Naive thymus-derived CD4-positive, alpha-beta T cell (primary cell): ENCODE measurements at places on chromosomes 13 and 19. TPM values are rescaled to one million over a fixed set of nuclear protein-coding genes. Genes with fewer than 3 reads are reported as not detected.

- no peak for DNase-seq
Observed at GRCh38 chr13:19622193-19622592, 11.3 kb upstream of the MPHOSPH8 start.

DNA sequence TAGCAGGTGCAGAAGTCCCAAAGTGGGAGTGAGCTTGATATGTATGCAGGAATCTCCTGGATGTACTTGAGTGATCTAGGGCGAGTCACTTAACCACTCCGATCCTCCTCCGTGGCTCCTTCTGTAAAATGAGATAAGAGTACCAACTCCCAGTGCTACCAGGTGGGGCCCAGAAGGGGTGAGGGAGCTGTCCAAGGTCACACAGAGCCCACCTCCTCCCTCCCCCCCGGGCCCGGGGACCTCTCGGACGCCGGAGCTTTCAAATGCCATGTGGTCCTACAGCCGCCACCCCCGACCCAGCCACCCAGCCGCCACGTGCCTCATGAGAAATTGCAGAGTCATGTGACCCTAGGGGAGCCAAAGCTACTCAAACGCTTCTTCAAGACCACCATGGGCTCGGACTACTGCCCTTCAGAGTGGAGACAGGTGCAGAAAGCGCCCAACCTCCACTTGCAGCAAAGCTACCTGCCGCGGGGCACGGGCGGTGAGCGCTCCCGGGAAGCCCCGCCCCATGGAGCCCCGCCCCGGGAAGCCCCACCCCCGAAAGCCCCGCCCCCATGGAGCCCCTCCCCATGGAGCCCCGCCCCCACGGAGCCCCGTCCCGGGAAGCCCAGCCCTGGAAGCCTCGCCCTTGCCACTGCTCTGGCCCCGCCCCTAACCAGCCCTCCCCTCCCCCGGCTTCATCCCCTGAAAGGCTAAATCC, 10.1 kb upstream of the ZNF358 start:
- DNase-seq, result no peak

KASH5 gene
- total RNA-seq, result 0.27 TPM

DNA sequence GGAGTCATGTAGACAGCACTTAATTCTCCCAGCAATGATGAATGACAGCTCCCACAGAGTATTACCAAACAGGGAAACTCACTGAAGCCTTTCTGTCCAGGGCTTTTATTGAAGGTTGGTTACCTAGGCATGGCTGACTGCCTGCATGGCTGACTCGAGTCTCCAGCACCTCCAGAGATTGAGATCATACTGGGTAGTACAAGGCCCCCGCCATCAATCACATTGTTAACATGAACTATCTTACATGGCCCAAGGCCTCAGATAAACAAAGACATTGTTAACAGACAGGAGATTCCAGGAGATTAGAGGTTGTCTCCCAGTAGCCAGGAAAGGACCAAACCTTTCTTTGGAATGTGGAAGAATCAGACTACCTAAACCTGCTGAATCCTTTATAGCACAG, 128.3 kb upstream of the LSM14A start:
- DNase-seq, result no peak

GRCh38 chr19:18194554-18195238, 1.7 kb downstream of the MPV17L2 start:
- peak; percentile 52 for DNase-seq

GIPR gene
- 4.6 TPM for total RNA-seq

DNA sequence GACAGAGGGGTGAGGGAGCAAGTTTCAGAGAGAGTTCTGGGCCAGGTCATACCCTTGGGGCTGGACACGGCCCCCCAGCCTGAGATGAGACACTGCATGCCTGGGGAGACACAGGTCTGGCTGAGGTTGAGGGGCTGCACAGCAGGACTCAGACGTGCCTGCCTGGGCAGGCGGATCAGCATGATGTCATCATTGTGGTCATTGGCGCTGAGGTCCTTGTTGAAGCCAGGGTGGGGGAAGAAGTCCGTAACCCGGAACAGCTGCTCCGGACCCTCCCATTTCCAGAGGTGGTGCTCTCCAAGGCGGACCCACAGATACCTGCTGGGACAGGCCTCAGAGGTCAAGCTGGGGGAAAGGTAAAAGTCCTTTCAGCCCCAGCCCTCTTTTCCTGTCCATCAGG, 5.0 kb upstream of the KLK8 start:
- DNase-seq, result no peak

DNA sequence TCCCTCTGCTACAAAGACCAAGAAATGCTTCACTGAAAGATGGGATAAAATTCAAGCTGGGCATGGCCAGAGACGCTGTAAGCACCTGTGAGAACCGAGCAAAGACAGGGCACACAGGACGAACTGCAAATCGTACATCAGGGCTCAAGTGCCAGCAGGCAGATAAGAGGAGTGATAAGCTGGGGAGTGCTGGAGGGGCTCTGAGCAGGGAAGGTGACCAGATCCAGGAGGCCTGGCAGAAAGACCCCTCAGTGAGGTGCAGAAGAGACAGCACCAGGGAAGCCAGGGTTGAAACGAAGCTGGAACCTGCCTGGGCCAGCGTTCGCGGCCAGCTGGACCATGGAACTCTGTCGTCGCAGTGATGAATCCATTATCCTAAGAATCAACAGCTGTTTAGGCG, 10.2 kb downstream of the RAB20 start:
- no peak for DNase-seq

GRCh38 chr19:48419158-48419920, 25.9 kb downstream of the GRIN2D start:
- peak; percentile 63 for DNase-seq

PPM1N gene
- 6.9 TPM for total RNA-seq

- DNase-seq, result no peak
Observed at GRCh38 chr19:42333975-42334696, 8.7 kb downstream of the MEGF8 start.

DNA sequence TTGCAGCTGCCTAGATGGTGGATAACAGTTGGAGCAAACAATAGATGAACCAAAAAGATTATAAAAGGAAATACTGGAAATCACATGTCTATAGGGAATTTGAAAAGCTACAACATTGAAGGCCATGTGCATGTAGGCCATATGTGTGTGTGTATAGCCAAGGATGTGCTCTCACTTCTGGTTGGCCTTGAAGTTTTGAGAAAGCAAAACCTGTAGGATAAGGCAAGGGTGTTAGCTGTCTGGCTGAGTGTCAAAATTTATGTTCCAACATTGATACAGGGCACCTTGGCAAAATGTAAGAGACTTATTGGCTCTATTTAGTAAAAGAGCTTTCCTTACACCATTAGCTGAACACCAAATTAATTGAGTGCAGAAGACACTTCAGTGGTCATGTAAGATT, 1723.6 kb upstream of the PCDH20 start:
- no peak for DNase-seq

- peak; percentile 52 for DNase-seq
Observed at GRCh38 chr19:45076029-45076850, at the start of gene ZNF296. TSS of gene ZNF296 (minus strand) at chr19:45076478. CDS start at chr19:45076373, 105 bp downstream.

DNA sequence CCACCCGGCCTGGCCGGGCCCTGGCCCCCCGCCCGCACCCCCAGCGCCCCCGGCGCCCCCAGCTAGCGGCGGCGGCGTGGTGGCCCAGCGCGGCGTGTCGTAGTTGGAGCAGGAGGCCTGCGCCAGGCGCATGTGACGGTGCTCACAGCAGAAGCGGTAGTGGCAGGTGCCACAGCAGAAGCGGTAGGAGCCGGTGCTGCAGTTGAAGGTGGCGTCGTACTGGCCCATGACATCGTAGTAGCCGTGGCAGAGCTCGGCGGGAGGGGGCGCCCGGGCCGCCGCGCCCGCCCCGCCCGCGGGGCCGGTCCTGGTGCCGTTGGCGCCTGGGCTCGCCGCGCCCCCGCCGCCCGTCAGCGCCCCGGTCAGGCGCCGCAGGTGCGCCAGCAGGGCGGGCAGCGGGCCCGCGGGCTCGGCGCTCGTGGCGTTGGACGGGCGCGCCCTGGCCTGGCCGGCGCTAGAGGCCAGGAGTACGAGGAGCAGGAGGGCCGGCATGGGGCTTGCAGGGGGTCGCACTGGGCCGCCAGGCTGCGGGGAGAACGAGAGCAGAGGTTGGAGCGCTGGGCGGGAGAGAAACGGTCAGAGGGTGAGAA, 633 bp downstream of the SHISA7 start:
- peak; percentile 18 for DNase-seq

DNA sequence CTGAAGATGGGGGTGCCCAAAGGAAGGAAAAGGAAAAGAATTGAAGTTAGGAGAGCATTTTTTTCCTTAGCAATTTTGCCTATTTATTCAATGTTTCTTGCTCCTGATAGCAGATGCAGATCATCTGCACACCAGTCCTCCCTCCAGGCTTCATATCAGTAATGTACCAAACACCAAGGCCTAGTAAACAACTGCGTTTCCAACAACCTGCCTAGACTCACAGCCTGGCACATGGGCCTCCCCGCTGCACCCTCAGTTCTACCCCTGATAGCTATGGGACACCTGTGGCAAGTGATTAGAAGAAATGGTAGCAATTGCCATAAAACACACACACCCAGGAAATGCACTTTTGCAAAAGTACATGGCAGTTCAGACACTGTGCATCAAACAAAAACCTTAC, 30.4 kb upstream of the HMGB1 start:
- no peak for DNase-seq

DNA sequence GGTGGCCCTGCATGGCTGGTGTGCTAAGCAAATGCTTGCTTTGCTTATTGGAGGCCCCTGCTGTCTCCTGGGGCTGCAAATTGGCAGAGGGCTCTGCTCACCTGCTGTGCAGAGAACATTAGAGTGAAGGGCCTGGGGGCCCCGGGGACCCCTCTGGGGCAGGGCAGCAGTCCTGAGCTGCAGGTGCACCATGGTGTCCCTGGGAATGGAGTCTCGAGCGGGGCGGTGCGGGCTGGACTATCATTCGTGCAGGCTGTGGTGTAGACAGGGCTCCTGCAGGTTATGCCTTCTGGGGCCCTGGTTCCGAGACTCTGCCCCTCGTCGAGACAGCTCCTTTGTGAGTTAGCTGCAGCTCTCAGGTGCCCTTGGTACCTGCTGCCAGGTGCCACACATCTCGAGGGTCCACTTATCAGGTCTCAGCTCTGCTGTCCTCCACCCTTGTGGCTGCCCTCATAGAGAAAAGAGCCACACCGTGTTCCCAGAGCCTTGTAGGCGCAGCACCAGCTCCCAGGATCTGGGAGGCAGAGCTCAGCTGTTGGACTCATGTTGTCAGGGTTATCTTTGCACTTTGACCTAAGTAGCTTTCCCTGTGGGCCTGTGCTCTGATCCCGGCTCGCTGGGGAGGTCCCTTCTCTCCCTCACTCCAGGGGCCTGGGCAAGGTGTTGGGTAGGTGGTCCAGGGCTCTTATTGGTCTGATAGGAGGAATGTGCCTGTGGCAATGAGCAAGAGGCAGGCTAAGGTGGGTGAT, 58.0 kb upstream of the ZNF536 start:
- DNase-seq, result no peak

LYPD3 gene
- total RNA-seq, result 1.1 and 1.3 TPM in 2 replicates

DNA sequence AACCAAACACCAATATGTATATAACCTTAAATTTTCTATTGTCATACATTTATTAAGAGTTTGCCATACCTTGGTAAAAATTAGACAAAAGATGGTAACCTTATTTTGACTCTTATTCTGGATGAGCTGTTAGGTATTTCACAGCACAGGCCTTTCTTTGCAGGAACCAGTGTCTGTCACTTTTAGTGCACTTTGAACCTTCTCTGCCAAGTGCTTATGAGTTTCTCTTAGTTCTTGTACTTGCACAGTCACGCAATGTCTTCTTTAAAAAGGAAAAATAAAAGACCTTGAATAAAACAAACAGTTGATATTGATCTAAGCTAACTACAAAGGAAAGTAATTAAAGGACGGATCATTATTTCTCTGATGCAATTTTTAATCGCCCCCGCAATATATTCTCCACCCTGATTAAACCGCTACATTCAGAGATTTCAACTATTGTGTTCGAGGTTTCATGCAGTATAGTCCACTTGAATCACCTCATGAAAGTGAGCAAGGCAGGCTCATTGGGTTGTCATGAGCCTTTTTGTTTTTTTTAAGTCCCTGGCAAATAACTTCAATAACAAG, 534.5 kb downstream of the KLF5 start:
- no peak for DNase-seq

IGSF23 gene
- total RNA-seq, result not detected

DNA sequence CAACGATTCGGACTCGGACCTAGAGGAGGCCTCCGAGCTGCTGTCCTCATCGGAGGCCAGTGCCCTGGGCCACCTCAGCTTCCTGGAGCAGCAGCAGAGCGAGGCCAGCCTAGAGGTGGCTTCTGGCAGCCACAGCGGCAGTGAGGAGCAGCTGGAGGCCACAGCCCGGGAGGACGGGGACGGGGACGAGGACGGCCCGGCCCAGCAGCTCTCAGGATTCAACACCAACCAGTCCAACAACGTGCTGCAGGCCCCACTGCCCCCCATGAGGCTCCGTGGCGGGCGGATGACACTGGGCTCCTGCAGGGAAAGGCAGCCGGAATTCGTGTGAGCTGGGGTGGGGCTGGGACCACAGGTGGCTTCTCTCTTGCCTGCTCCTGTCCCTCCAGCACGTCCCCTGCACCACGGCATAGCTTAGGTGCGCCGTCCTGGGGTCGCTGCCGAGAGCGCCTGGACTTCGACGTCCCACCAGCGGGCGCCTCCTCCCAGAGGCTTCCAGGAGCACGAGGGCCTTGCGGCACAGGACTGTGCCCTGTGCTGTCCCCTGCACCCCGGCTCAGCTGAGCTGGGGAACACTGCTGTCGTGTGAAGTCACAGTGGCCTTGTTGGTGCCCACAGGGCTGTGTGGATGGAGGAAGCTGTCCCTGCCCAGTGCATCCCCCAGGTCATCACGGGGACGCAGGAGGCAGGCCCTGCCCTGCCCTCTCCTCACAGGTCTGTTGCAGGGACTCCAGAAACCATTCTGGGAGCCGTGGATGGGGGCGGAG, 9.3 kb downstream of the POLR2E start:
- DNase-seq, result no peak

DNA sequence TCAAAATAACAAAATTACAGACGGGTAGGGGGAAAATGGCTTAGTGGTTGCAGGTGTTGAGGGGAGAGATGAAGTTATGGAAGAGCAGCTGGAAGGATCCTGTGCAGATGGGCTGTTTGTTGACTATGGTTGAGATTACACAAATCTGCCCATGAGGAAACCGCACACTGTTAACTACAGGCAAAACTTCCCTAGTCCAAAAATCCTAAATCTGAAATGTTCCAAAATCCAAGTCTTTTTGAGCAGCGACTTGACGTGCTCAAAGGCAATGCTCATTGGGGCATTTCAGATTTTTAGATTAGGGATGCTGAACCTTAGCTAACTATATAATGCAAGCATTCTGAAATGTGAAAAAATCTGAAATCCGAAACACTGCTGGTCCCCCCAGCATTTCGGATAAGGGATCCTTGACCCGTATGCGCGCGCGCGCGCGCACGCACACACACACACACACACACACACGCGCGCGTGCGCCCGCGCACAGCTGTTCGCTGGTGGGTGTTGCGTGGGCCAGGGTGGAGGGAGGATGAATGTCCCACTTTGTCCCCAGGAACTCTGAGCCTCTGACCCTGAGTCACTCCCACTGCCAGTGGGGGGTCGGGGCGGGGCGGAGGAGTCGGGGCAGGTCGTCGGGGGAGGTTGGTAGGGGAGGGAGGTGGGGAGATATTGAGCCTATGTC, 6.8 kb downstream of the F2RL3 start:
- no peak for DNase-seq

GRCh38 chr13:22455036-22455435, 725.7 kb upstream of the SGCG start:
- no peak for DNase-seq

GRCh38 chr13:73250061-73250460, 191.3 kb downstream of the KLF5 start:
- DNase-seq, result no peak
